Effector CD4-positive, alpha-beta T cell (primary cell): ENCODE measurements at places on chromosomes 1 and 21.

- no peak for DNase-seq
Measured at GRCh38 chr1:156667968-156668709, 9.1 kb downstream of the NES start.

DNA sequence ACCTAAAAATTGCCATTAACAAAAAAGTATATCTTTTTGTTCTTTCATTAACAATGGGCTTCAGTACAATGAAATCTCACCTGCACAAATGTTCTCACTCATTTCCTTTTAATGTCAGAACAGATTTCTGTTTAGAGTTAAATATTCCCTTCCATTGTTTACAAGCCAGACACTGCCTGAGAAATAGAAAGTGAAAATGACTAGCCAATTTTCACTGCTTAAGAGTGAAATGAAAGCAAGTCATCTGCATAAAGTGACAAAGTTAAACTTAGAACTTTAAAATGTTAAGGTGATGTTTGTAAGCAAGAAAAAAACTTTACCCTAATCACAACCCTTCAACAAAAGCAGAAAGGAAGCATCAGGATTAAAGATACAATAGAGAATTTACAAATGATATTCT, 27.5 kb downstream of the COA6 start:
- no peak for DNase-seq

GRCh38 chr1:25624156-25624555, 7.6 kb downstream of the MAN1C1 start:
- no peak for DNase-seq

- DNase-seq, result no peak
Measured at GRCh38 chr1:174966008-174966572, 33.7 kb upstream of the CACYBP start.

DNA sequence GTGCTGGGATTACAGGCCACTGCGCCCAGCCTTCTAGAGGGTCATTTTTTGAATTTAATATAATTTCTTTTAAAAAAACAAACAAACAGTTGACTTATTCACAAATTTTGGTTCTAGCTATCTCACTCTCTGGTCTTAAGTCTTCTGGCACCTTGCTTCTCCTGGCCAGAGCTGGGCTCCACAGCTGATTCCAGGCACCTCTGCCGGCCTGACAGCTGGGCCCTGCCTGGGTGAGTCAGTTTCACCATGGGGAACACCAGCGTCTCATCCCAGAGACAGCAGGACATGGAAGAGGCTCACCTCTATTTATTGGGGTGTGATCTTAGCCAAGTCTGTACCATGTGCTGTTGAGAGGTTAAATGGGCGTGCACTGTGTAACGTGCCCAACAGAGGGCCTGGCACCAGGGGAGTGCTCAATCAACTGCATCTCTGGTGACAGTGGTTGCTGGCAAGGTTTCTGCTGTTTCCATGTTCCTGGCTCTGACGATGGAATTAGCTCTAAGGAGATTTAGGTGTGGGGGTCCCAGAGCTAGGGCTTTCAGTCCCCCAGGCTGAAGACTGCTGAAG, 956 bp downstream of the CPLANE2 start:
- peak; percentile 42 for DNase-seq

DNA sequence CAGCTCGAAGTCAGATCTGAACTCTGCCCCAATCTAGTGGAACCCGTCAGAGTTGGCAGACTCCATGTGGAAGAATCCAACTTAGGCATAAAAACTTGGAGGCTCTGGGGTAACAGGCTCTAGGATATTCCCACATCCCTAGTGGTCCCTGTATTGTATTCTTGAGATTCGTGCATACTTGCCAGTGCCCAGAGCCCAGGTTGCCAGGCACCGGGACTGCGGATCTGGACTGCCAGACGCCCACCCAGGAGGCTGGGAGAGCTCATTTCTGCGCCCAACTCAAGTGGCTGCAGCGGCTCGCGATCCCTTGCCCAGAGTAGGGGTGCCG, 1.1 kb downstream of the GRIK1 start:
- DNase-seq, result no peak

DNA sequence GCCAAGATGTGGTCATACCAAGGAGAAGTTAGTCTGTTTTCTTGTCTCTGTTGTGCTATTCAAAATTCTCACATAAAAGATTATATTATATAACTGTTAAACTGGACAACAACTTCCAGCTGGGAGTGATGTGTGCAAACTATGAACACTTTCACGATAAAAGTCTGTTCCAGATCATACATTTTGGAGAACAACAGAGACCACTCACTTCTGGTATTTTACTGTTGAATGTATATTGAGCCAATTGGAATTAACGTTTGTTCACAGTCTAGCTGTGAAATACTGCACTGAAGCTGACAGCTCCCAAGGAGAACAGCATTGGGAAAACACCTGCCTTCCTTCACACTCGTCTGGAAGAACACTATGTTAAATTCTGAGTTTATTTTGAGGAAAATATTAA, 860 bp upstream of the SHCBP1L start:
- no peak for DNase-seq

DNA sequence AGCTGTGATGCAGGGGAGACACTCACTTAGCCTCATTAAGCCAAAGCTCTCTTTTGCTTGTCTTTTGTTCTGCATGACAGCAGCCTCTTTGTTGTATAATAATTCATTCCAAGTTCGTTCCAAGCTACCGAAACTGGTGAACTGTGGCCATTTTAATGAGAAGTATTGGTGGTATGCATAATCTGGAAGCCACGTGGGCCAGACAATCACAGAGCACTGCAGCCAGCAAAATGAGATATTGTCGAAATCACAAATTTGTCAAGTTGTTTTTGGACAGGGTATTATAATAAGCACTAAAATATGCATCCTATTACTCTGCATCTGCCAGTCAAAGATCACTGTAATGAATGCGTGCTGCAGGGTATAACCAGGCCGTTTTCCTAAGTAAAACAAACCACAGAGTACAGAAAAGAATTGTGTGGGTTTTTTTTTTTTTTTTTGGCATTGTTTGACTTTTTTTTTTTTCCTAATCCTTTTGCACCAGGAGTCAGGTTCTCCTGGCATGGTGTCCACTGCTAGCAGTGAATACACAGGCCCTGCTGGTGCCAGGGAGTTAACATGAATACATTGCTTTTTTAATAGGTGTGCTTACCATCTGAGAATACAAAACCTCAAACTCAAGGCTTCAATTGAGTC, 423.9 kb downstream of the PTBP2 start:
- DNase-seq, result no peak

GRCh38 chr1:6683434-6683833, 18.2 kb downstream of the DNAJC11 start:
- DNase-seq, result no peak

- DNase-seq, result no peak
Measured at GRCh38 chr1:56334047-56334446, 245.3 kb downstream of the PLPP3 start.

DNA sequence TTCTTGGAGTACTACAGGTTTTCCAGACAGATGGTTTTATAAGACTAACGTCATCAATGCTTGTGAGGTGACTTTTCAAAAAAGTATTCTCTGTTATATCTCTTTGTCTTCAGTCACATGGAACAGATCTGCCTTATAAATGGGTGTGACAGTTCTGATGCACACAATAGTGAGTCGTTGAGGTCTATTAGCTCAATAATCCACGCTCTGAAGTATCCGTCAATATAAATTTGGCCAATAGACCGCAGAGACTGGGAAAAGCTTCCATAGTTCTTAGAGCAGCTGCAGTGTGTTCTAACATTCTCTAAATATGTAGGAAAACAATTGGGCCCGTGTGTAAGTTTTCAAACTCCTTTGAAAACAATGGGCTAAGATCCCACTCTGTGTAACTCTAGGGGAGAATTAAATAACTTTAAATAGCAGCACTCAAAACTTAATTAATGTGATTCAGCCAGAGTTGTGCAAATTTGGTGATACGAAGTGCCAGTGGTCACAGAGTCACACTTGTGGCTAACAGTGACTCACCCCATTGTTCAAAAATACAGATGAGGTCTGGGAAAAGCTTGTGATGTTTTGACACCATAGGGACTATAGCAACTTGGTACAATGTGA, 316.0 kb downstream of the LMO4 start:
- DNase-seq, result no peak

DNA sequence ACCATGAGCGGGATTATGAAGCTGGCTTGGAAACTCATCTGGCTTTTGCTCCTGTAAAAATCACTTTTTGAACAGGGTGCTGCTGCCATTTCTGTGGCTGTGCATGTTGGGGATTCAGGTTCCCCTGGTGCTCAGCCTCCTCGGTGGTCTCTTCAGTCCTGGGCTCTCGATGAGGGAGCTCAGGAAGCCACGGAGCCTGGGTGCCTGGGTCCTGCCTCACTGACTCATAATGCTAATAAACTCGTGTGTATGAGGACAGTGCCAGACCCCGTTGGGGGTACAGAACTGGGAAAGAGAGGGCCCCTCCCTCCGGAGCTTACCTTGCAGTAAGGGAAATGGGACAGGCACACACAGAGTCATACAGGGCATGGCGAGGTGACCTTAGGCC, 5.8 kb downstream of the COQ8A start:
- no peak for DNase-seq

DNA sequence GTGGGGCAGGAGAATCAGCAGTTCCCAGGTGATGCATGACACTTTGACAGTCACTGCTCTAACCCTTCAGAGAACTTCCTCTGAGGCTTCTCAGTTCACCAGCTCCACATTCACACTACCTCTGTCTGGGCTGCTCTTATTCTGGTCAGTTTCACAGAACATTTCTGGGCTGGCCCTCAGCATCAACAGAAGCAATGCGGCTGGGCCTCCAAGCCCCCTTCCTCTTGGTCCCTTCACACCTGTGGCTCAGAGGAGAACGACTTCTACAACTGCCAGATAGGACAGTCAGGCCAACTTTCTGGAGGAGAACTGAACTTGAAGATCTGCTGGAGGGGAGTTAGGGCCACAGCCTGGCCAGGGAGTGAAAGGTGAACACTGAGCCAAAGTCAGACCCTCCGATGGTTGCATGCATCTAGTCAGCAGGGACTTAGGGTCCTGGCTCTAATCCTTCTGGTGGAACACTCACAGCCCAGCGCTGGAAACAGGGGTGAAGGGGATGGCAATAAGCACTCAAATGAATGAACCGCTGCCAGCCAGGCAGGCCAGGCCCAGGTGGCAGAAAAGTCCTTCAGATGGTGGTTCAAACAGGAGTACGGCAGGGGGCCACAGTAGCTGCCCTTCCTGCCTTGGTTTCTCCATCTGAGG, 274.1 kb downstream of the FOXD2 start:
- DNase-seq, result no peak

GRCh38 chr1:235136111-235136510, 7.5 kb upstream of the TOMM20 start:
- no peak for DNase-seq

- DNase-seq, result no peak
Measured at GRCh38 chr1:3795453-3796214, 664 bp downstream of the LRRC47 start.

GRCh38 chr21:33543505-33544129, 779 bp downstream of the SON start:
- no peak for DNase-seq

GRCh38 chr1:153585006-153585405, 19.4 kb upstream of the S100A2 start:
- no peak for DNase-seq

DNA sequence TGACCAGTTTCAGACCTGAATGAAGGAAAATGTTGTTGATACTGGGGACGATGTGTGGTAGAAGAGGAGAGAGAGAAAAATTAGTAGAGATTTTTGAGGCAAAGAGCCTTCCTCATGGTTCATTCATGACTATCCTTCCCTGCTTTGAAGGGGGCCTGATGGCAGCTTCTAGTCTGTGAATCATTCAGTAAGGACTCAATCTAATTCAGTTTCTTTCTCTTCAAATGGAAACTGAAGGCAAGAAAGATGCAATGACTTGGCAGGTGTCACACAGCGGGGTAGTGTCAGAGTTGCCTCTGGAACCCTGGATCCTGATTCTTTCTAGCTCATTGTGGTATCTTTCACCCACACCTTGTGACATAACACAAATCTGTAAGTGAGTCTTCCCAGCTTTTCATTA, 14.9 kb upstream of the CD5L start:
- DNase-seq, result no peak

GRCh38 chr1:237799762-237800474, 90.8 kb downstream of the ZP4 start:
- DNase-seq, result no peak

DNA sequence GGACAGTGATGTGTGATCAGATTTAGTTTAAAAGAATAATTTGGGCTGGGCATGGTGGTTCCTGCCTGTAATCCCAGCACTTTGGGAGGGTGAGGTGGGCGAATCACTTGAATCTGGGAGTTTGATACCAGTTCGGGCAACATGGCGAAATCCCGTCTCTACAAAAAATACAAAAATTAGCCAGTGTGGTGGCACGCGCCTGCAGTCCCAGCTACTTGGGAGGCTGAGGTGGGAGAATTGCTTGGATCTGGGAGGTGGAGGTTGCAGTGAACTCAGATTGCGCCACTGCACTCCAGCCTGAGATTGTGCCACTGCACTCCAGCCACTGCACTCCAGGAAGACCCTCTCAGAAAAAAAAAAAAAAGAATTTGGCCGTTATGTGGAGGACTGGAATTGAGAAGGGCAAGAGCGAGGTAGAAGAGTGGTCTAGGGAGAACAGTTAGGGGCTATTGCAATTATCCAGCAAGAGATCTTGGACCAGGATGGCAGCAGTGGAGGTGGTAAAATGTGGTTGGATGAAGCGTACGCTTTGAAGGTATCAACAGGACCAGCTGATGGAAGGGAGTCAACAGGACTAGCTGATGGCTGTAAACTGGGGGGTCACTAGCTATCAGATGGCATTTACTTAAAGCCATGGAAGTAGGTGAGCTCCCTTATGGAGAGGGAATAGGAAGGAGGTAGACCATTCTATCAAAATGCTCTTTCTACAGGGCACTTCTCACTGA, 9.6 kb downstream of the BTBD19 start:
- no peak for DNase-seq

DNA sequence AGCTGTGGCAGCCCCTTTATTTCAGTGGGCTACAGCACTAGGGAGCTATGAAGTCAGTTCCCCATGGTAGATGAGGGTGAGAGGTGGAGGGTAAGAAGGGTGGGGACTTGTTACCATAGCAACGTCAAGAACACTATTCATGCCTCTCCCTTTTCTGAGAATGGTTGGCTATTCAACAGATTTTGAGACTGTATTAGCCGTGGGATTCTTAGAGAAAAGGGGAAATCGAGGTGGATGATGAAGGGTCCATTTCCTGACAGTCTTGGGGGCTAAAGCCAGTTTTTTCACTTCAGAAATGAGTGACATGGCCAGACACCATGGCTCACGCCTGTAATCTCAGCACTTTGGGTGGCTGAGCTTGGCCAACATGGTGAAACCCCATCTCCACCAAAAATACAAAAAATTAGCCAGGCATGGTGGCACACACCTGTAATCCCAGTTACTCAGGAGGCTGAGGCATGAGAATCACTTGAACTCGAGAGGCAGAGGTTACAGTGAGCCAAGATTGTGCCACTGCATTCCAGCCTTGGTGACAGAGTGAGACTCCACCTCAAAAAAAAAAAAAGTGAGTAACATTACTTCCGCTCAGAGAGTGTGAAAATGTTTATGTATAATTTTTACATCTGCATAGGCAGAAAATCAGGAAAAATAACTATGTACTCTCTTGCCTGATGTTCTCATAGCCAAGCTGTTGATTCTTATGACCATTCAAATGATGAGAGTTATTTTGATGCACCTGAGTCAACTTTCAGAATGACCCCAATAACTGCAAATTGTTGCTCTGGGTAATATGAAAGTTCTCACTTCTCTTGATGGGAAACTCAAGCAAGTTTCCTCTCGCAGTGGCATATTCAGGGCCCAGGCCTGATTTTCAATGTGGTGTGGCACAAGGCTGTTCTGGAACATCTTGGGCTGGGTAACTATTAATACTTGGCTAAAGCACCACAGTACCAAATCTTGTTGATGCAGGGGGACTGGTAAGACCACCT, 23.2 kb upstream of the RGSL1 start:
- no peak for DNase-seq
